Activated naive CD4-positive, alpha-beta T cell (primary cell): ENCODE measurements at places on chromosomes 7 and 10.

DNA sequence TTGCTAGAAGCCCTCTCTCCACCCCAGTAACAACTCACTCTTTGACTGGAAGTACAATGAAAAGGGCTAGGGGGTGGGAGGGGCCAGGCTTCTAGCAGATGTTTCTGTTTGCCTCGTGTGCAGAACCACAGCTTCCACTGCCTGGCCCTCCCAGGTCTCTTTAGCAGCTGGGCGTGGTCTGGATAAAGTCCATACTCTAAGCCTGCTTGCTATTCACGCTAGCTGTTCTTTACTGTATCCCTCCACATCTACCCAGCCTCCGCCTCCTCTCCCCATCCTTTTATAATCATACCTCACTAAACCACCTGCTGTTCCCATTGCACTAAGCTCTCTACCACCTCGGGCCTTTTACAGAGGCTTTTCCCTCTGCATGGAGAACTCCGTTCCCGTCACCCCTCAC, 288.8 kb downstream of the CAMK1D start:
- no peak for DNase-seq

DNA sequence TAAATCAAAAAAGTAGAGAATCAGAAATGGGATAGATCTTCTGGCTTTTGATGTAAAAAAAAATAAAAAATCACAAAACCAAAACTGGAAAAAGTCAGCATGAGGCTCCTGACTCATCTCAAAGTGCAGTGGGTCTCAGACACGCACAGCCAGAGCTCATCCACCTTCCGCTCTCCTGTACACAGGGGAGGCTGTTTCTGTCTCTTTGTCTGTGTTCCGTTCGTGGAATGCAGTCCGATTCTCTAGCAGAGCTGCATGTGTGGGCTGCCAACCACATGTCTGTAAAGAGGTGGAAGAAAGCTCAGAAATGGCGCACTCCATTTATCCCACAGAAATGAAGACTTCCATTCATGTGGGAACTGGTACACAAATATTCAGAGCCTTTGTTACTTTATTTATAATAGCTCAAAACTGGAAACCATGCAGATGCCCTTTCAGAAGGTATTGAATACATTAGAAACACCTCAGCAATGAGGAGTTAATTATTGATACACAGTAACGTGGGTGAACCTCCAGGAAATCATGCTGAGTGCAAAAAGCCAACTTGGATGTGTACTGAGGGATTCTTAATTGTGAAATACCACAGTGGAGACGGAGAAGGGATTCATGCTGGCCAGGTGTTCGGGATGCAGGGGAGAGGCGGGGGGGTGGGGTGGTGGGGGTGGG, 123.3 kb downstream of the TRRAP start:
- DNase-seq = no peak

GRCh38 chr10:89518876-89519842, 16.2 kb downstream of the SLC16A12 start:
- no peak for DNase-seq

GRCh38 chr10:47252093-47252780, 47.8 kb upstream of the GDF10 start:
- no peak for DNase-seq

DNA sequence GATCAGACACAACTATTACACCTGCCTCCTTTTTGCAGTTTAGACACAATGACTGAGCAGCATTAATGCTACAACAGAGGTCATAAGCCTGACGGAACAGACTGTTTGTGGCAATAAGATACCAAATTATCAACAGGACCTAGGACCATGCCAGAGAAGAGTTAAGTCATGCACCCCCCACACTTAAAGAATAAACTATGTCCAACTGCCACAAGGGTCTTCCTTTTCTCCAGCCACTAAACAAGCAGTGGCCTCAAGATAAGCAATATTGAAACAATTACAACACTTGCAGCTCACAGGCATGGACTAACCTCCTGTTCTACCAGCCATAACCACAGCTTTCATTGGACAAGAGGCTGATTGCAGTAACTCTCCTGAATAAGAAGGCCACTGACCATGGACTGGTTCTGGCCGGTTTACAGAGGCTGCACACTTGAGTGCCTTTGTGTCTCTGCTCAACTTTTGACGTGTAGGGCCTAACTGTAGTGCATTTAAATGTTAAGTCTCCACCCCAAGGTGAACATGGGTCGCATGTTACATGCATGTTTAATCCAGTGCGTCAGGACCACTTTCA, 104.4 kb downstream of the STRA8 start:
- no peak for DNase-seq

DNA sequence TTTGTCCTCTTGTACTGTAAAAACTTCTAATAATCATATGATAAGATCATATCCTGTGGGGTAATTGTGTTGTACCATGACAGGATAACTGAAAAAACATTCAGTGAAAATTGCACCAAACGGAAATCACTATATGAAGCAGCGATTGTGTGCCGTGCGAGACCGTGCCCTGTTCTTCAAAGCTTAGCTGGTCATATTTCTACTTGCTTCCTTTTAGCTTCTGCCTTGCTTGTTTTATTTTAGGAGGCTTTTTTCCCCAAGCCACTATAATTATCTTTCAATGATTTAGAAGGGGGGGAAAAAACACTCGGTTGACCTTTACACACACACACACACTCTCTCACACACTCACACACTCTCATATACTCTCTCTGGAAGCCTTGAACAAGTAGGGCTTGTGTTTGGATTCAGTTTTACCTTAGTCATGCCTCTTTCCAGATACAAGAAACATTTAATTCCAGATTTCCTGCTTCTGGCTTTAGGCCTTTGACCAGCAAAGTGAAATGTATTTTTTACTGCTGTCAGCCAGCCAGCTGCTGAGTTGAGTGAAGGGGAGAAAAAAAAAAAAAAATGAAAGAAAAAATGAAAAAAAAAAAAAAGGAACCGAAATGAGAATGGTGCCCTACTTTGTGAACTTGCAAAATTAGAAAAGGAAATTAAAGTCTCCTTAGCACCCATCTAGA, 181.4 kb downstream of the ARID5B start:
- DNase-seq = no peak

GRCh38 chr7:107588529-107589130, 8.6 kb downstream of the BCAP29 start:
- no peak for DNase-seq

DNA sequence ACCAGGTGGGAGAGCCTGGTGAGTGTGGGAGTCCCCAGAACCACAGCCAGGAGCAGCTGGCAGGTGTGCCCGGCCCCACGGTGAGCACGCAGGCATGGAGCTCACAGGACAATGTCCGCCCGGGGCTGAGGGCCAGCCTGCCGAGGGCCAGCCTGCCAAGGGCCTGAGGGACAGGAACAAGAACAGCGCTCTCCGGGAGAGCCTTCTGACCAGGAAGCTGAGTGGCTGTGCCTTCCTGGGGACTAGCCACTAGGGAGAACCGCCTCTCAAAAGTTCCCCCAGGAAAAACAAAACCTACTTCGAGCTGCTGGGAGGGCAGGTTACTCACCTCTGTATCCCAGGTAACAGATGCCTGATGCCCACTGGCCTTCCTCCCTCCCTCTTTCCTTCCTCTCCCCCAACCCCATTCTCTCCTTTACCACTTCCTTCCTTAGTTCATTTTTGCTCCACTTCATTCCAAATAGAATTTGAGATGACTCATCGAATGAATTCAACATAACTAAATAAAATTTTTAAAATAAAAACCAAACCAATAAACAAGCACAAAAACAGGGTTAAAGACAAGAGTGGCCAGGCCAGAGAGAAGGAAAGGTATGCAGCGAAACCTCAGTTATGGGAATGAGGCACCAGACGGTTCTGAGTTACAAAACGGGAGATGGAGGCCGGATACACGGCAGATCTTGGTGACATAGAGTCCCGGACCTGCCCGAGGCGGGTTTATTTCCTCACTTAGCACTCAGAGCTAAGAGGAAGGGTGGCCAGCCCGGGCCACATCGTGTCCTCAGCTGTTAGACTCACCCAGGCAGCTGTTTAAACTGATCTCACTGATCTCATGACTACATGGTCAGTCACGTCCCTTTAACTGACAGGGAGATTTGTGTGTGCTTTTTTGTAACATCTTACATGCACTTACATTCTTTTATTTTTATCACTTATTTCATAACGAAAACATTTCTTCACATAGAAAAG, 128.5 kb downstream of the TNS3 start:
- DNase-seq = no peak

GRCh38 chr7:145633513-145633912, 483.1 kb upstream of the CNTNAP2 start:
- no peak for DNase-seq

DNA sequence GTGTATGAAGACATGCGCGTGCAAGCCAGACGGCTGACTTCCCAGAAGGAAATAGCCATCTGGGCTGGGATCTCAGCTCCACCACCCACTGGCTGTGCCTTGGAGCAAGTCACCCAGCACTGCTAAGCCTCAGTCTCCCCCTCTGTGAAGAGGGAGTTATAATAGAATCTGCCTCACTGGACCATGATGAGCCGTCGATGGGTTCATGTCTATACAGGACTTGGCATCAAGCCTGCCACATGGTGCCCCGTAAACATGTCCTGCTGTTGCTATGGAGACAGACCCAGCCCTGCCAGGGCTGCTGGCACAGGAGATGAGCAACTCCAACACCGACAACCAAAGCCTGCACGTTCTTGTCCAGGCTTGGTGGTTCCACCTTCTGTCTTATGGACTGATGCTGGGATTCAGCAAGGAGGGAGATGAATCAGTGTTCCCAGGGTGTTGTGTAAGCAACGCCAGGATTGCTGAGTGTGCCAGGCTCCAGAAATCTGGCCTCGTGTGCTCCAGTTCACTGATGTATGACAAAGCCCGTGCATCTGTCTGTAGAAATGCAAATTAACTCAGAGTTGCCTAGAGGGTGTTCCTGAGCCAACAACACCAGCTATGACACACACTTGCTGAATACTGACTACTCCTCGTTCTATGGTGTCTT, 5.6 kb downstream of the GPR15LG start:
- DNase-seq = no peak

GRCh38 chr10:68781613-68782574, 45.4 kb upstream of the STOX1 start:
- DNase-seq = no peak

DNA sequence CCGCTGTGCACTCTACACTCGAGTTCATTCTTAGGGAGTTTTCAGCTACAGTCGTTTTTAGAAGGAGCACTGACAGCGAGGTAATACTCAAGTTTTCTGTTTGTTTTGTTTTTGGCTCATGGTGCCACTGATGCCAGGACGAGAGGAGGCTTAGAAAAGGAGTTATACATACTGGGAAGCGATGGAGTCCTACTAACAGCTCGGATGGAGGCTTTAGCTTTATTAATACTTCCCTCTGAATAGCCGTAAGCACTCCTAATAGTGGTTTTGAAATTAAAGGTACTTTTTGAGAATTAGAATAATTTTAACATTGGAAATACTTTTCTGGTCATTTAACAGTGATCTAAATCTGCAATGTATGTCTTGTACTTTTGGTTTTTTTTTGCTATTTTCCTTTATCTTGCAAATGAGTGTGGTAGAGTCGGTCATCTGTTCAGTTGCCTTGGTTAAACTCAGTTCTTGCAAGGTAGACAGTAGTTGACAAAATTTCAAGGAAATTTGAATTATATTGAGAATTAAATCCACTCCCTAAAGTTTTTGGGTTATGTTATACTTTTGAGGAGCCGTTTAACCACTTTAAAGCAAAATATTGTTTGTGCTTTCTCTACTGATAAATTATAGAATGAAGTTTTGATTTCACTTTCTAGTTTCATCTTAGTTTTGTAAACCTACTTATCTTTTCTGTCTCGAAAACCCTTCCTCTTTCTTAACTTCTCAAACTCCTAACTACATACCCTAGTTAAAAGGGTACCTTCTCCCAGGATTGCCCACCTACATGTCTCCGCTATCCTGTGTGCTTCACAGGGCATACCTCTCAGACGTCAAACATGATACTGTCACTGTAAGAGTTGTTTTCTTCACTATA, 1.5 kb downstream of the HBP1 start:
- no peak for DNase-seq

DNA sequence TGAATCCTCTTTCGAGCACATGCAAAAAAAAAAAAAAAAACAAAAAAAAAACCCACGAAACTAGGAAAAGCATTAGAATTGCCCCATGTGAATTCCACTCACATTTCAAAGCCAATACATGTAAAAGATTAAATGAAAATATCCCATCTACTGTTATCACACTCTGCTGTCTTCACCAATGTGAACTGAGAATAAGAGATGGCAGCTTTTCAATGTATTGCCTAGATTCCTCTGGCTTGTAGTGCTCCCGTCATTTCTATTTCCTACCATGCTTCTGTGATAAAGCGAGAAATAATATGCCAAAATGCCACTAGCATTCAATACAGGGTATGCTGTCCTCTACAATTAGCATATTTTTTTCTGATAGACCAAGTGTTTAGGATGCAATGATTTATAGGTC, 517.0 kb downstream of the NRG3 start:
- DNase-seq = no peak

- DNase-seq = no peak
These were observed 69.4 kb downstream of the C1GALT1 start for GRCh38 chr7:7251742-7252141.

- DNase-seq = no peak
These were observed 693.9 kb downstream of the PARD3 start for GRCh38 chr10:34121125-34121753.

DNA sequence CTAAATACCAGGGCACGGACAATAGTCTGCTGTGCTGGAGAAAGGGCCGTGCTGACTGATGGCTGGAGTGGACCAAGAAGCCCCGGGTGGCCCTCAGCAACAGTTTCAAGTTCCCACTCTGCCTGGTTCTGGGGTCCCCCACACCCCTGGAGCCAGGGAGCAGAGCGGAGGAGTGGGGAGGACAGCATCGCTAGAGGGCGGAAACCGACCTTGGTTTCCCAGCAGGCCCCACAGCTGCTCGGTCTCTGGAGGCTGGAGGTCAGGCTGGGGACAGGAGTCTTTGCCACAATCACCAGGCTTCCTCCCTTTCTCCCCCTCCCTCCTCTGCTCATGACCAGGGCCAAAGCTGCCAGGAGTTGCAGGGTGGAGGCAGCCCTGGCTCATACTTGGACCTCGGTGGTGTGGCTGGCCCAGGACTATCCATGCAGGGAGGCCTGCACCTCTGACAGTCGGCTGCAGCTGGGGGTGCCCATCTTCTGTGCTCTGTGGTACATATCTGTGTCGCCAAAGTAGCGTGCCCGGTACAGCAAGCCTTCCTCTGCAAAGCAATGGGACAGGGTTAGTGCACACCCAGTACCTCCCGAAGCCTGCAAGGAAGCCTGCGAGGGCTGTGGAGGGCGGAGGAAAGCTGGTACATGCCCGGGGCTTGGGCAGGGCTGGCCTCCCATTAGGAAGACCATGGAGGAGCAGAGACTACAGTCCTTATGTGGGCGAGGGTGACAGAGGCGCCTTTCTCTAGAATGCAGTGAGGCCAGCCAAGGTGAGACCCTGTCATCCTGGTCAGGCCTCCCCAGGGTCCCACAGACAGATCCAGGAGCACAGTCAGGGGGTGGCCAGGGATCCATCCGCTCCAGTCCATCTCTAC, 19.1 kb downstream of the DNAJB12 start:
- no peak for DNase-seq
